ENCODE measurements at places on chromosomes 7 and 10.

DNA sequence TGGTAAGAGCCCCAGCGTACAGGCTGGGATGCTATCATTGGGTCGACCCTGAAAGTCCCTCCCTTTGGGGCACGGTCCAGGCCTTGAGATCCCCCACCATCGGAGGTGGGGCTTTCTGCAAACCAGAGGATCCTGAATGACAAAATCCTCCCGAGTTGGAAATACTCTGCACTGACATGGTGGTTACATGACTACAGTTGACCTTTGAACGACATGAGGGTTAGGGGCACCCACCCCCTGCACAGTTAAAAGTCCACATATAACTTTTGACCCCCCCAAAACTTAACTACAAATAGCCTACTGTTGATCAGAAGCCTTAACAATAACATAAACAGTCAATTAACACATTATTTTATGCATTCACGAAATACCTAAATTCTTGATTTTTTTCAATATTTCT is 13.1 kb downstream of the HSPA12A start:
- no peak for DNase-seq

GRCh38 chr7:114392686-114393085 is 21.9 kb upstream of the FOXP2 start:
- no peak for DNase-seq

- DNase-seq: no peak
These were observed 276.2 kb upstream of the SEMA3C start for GRCh38 chr7:81195033-81195432.

DNA sequence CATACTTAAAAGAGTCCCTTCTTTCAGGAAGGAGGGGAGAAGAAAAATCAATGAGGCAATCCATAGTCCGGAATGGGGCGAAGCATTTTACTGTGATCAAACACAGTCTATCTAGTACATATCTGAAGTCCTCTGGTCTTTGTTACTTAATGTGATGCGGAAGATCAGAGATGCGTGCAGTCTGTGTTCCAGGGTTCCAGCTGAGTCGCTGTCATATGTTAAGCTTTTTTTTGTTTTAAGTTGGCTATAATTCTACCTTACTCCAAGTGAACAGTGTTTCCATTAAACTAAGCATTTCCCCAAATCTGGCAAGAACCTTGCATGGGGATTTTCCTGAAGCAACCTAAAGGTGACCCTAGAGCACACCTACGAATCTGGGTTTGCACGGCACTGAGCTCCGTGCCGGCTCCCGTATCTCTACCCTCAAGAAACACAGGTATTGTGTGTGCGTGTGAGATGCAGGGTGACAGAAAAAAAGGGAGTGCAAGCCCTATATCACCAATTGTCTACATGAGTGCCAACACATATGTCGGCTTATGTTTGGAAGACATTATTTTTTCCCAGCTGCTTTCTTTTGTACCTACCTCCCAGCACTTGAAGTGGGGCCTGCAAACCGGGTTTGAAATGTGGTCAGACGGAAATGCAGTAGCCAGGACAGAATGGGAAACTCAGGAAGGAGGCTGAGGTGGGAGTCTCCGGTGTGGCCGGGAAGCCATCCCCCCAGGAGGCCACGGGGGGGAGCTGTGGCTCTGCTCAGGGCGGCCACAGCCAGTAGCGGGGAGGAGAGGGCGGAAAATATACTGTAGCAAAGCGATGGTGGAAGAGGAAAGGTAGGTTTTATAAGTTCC is 435.8 kb upstream of the MGMT start:
- DNase-seq: peak; percentile 81

GRCh38 chr10:61558188-61558587 is 104.5 kb upstream of the CABCOCO1 start:
- DNase-seq: no peak

DNA sequence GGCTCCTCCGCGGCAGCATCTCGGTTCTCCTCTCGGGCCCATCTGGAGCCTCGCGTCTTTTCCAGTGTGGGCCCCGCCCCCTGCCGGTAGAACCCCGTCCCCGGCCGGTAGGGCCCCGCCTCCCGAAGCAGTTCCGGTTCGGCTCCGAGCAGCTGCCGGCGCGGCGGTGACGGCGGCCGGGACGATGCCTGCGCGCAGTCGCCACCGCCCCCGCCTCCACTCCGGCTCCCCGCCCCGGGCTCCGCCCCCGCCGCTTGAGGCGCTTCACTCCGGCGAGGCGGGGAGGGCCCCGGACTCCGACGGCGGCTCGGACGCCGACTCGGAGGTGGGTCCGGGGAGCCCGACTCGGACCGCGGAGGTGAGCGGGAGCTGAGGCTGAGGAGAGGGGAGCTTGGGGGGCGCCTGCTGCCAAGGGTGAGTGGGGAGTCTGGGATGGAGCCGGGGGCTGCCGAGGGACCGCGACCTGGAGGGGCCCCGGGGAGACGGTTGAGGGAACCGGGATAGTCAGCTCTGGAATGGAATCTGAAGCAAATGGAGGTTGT is at the start of gene SAMD8:
Gene SAMD8, plus strand, starts transcription at position 292 of the 542 bp plus-strand sequence. CDS start 38,873 bp downstream, outside the sequence.
- DNase-seq: peak; percentile 98

DNA sequence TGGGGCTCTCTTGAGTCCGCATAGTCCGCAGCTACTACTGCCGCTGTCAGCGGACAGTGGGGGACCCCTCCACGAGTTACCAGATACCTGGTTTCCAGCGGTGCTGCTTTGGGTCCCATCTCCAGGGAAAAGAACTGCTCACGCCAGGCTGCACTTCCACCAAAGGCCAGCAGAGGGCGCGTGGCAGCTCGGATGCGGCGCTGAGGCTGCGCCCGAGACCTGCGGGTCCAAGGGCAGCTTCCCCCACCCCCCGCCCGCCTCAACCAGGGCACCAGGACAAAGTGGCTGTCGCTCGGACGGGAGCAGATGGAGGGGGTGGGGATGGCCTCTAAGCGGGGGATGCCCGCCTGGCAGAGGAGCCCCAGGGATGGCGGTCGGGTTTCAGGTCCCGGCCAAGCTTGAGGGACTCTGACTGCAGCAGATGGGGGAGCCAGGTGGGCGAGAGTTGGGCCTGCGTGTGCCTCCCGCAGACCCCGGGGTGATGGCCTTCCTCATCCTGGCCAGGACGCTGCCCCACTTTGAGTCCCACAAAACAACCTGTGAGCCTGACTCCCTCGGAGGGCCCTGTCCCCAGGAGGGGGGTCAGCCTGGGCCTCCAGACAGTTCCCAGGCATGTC is 23.8 kb upstream of the ZNF735 start:
- peak; percentile 17 for DNase-seq

DNA sequence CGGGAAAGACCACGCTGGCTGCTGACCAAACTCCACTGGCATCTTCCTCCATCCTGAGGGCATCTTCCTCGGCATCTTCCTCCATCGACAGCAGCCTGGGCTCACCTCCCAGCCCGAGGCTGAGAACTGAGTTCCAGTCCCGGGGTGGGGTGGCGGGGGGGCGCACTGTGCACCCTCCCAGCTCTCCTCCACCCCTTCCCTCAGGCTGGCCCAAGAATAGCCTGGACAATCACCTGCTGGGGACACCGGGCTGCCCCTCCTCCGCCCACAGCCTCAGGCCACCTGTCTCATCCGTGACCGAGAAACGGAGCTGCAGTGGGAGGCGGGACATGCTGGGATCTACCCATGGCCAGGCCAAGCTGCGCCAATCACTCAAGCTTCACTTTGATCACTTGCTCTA is 37.2 kb downstream of the DIP2C start:
- DNase-seq: no peak
